ENCODE measurements at places on chromosomes 7 and 10. TPM values are rescaled to one million over a fixed set of nuclear protein-coding genes. Genes with fewer than 3 reads are reported as not detected.

FKBP9 gene
- total RNA-seq = 170 TPM

ASB15 gene
- total RNA-seq = not detected

GRCh38 chr7:1409555-1409954 lies 49.7 kb downstream of the MICALL2 start:
- DNase-seq = no peak

- peak; percentile 53 for DNase-seq
Measured at GRCh38 chr7:44622342-44623151, 16.1 kb downstream of the OGDH start.

- peak; percentile 22 for DNase-seq
Measured at GRCh38 chr7:70565721-70566370, 566.1 kb upstream of the GALNT17 start.

DNA sequence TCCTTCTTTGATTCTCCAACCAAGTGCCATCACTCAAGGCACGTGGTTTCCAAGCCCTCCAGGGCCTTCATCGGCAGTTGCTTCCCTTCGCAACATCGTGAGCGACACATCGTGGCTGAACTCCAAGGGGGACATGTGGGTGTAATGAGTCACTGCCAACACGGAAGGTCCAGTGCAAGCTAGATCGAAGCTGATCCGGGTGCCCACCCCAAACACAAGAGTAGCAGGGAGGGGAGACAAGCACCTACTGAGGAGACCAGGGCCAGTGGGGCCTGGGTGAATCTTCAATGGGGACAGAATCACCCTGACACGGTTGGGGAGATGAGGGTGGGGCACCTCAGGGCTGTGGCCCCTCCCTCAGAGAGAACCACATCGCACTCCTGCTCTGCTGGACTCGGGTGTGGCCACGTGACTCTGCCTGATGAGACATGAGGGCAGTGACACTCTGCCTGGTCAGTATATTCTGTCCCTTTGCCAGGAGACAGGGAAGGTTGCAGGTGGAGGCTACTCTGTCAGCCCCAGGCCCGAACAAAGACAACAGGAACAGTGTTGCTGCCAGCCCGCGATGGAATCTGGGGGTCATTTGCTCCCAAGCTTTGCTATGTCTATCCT lies 36.8 kb upstream of the HSPA12A start:
- DNase-seq = peak; percentile 15

GRCh38 chr10:116247691-116248090 lies 25.3 kb downstream of the GFRA1 start:
- DNase-seq = peak; percentile 54

- peak; percentile 60 for DNase-seq
Measured at GRCh38 chr7:45000093-45001032, at the start of gene CCM2. Gene CCM2 (plus strand): TSS chr7:45000201. CDS start chr7:45000334, 133 bp downstream.

GRCh38 chr7:56471811-56472210 lies 355.6 kb upstream of the NUPR2 start:
- no peak for DNase-seq

GRCh38 chr7:113179313-113179712 lies 61.0 kb upstream of the SMIM30 start:
- no peak for DNase-seq

- peak; percentile 40 for DNase-seq
Measured at GRCh38 chr7:44201813-44202212, 1.0 kb downstream of the YKT6 start.

DNA sequence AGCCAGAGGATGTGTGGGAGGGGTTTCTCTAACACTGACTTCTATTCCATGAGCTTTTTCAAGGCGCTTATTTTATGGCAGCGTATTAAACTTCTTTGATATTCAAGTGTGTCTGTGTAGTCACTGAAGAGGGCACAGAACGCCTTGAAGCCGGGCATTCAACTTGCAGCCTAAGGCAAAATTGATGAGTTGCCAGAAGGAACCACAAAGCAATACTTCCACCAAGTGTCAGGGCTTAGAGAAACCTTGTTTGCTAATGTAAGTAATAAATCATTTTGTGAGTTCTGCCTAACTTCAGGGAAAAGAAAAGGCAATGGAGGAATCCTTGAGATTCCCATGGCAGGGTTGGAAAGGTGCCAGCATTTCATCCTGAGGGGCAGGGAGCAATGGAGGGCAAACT lies 163.8 kb downstream of the LCOR start:
- peak; percentile 95 for DNase-seq

DNA sequence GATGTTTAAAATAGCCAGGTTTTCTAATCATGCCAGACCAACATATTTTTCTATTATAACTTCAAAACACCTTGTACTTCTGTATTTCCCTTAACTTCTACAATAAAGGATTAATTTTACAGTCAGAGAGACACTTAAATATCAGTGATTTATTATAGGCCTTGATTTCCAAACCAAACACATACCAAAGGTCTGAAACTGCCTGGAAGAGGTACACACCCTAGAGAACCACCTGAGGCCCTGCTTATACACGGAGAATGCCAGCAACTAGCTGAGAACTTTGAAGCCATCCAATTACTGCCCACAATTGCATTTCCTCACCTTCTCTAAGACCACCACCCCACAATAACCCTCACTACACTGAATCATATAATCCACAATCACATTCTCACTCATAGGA lies 4.9 kb downstream of the CCDC6 start:
- no peak for DNase-seq

- peak; percentile 42 for DNase-seq
Measured at GRCh38 chr7:74141705-74142104, 32.5 kb upstream of the EIF4H start.

DNA sequence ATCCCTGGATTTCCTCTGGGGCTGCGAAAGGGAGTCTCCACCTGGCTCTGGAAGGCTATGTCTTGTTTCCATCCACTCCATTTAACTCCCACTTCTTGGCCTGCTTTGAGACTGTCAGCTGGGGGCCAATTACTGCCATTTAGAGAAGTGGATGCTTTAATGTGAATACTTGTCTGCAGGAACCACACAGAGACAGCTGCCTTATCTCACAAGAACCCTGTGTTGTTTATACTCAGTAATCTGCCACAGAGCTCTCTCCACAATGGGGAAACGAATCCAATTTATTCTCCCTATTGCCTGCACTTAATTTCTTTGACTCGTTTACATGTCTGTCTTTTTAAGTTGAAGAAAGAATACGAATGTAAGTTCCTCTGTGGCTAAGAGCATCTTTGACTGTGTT lies 787.0 kb upstream of the C7orf33 start:
- no peak for DNase-seq

DNA sequence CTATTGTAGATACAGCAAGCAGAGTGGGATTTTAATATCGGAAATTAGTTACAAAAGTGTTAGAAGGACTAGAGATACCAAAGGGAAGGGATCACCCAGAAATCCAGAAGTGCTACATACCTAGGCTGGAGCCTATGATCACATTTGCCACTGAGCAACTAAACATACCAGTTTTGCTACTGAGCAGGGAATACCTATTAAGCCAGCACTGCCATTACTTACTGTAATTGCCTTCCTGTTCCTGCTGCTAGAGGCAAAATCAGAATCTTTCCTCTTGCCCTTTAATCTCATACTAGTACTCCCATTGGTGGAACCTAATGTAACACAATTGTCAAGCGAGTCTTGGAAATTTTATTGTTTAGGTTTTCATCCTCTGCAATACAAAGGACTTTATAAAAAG lies 121.7 kb downstream of the ATRNL1 start:
- DNase-seq = no peak

GRCh38 chr10:93115661-93116383 lies 42.1 kb downstream of the CYP26A1 start:
- DNase-seq = peak; percentile 44

DNA sequence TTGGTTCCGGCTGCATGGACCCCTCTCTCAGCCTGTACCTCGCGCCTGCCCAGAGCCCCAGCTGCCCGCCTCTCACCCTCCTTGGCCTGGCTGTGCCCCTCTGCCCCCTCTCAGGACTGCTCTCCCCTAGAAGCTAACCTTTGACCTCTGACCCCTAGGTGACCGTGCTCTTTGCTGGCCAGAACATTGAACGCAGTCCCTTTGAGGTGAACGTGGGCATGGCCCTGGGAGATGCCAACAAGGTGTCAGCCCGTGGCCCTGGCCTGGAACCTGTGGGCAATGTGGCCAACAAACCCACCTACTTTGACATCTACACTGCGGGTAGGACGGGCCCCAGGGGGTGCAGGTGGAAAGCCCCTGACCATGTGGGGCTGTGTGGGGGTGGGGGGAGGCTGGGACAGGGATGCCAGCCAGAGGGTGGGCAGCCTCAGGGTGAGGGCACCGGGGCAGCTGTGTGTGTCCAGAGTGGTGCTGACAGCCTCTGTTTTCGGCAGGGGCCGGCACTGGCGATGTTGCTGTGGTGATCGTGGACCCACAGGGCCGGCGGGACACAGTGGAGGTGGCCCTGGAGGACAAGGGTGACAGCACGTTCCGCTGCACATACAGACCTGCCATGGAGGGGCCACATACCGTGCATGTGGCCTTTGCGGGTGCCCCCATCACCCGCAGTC lies 8.0 kb downstream of the FLNC start:
- no peak for DNase-seq

GRCh38 chr7:73442903-73443500 lies 9.4 kb downstream of the FZD9 start:
- DNase-seq = peak; percentile 31

HOXA2 gene
- 1.7 TPM for total RNA-seq

DNA sequence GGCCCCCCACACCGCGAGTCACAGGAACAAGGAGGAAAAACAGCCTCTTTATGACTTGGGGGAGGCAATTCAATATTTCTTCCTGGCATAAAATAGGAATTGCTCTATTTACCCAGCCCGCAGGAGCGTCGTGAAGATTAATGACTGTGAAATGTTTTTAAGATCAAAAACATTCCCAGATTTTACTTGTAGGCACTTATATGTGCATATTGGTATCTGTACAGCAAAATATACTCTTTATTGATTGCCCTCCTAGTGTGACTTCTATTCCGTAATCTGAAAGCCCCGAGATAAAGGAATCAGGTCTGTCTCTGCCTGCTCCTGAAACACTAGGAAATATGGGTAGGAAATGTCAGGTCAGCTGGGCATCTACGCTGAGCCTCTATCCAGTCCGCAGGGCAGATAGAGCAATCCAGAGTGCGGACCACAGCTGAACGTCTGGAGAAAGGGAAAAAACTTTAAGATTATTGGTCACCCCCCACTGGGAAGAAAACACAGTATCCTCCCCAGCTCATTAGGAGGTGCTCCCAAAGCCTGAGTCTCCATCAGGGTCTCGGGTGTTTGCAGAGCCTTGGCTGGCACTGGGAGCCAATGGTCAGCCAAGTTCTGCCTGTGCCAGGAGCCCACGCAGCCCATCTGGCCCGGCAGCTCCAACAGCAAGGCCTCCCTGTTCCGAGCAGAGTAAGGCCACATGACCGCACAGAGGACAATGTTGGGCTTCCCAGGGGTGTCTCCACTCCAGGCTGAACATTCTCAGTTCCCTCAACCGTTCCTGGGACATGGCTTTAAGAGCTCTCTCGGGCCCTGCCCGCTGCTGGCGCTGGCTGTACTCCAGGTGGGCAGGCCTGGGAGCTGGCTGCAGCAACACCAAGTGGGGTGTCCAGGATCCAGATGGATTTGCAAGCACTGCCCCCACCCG lies 7.7 kb downstream of the CTBP2 start:
- no peak for DNase-seq

IFIT3 gene
- total RNA-seq = 303 TPM

CTAGE8 gene
- 0.05 TPM for total RNA-seq

CHST15 gene
- total RNA-seq = 15.6 TPM

- DNase-seq = no peak
Measured at GRCh38 chr10:32946108-32946507, 11.9 kb downstream of the ITGB1 start.

GRCh38 chr7:33692956-33693355 lies 212.4 kb upstream of the BMPER start:
- DNase-seq = peak; percentile 56

DNA sequence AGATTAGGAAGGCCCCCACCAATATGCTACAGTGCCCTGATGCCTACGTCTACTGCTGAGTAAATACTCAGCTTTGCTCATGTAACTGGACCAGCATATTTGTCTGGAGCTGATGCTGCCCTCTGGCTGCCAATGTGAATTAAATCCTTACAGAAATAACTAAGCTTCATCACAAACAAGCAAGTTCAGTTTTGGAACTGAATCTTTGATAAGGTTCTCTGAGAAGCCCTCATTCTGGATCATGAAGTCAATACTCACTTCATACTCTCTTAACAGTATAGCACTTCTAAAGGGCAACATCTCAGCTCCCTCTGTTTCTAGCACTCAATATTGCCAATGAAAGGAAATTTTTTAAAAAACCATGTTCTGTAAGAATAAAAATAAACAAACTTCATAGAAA lies 246.7 kb downstream of the ETV1 start:
- DNase-seq = peak; percentile 73

UCN3 gene
- not detected for total RNA-seq

DNA sequence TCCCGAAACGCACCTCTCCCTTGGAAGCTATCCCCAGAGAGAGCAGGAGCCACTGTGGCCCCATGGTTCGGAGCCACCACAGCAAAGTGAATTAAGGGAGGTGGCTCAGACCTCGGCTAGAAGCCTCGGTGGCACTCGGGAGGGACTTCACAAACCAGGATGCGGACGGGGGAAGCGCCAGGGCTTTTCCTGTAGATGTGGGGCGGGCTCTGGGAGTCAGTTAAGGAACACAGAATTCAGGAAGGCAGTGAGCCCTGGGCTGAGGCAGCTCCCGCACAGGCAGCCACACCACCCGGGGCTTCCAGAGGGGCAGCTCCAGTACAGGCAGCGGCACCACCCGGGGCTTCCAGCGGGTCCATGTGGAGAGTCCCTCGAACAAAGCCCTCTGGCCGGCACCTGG lies 42.7 kb upstream of the DPYSL4 start:
- DNase-seq = no peak

GRCh38 chr7:1136841-1137516 lies 23.0 kb downstream of the ZFAND2A start:
- DNase-seq = peak; percentile 33

GRCh38 chr7:73834626-73835191 lies 3.9 kb downstream of the CLDN4 start:
- DNase-seq = no peak

TAS2R5 gene
- total RNA-seq = not detected

COL13A1 gene
- total RNA-seq = 5.7 TPM

DNAAF5 gene
- 35.4 TPM for total RNA-seq

DNA sequence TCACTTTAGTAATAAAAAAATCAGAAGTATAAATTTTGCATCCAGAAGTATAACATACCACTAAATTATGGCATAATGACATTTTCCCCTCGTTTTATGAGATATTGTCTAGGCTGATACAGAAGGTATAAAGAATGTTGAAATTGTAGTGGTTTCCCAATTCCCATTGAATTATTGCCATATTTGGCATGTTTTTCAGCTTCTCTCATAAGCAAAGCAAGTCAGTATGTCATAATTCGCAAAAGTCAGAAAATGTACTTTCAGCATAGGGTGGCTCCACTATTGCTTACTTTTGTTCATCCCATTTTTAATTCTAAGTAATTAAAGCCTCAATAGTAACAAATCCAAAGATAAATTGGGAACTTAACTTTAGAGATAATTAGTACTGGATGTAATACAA lies 19.7 kb upstream of the PTPRZ1 start:
- no peak for DNase-seq

SPDYE6 gene
- not detected for total RNA-seq
